RWPE1 (cell line): ENCODE measurements at places on chromosomes 11 and 22.

DNA sequence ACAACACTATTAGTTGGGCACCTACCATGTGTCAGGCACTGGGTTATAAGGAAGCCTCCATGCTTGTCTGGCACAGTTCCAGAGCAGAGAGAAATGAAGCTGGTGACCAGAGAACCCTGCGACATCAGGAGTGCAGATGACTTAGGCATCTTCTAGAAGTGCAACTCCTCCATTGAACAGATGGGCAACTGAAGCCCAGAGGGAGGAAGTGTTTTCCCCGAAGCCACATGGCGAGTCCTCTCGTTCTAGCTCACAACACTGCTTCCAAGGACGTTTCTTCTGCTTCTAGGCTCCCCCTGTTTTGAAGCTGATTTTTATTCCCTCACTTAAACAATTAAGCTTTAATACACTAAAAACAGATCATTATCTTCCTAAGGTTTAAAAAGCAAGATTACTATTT, 109.8 kb upstream of the SYT13 start:
- DNase-seq: no peak

DNA sequence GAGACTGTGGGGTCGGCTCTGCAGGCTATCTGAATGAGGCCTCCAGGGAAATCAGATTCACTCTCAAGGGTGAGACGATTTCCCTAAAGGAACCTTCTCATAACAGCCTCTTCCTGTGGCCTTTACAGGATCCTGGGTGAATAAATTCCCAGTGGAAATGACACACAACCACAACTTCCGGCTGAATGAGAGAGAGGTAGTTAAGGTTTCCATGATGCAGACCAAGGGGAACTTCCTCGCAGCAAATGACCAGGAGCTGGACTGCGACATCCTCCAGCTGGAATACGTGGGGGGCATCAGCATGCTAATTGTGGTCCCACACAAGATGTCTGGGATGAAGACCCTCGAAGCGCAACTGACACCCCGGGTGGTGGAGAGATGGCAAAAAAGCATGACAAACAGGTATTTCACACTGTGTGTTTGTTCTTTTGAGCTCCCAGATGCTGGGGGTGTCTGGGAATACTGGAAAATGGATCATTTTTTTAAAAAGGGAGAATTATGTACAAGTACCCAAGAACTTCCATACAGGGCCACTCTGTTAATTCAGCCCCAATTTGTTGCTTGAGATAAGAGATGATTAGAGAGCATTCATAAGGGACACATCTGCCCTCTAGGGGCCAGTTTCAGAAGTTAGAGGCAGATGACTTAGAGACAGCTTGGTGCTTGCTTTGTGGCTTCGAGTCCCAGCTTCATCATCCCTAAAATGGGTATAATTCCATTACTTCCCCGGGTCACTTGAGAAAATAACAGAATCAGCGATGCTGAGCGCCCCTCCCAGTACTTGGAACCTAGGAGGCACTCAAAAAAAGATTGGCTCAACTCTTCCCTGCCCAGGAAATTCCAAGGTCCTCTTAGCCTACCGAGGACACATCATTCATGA, 10.2 kb downstream of the SERPIND1 start:
- peak; percentile 17 for DNase-seq

DNA sequence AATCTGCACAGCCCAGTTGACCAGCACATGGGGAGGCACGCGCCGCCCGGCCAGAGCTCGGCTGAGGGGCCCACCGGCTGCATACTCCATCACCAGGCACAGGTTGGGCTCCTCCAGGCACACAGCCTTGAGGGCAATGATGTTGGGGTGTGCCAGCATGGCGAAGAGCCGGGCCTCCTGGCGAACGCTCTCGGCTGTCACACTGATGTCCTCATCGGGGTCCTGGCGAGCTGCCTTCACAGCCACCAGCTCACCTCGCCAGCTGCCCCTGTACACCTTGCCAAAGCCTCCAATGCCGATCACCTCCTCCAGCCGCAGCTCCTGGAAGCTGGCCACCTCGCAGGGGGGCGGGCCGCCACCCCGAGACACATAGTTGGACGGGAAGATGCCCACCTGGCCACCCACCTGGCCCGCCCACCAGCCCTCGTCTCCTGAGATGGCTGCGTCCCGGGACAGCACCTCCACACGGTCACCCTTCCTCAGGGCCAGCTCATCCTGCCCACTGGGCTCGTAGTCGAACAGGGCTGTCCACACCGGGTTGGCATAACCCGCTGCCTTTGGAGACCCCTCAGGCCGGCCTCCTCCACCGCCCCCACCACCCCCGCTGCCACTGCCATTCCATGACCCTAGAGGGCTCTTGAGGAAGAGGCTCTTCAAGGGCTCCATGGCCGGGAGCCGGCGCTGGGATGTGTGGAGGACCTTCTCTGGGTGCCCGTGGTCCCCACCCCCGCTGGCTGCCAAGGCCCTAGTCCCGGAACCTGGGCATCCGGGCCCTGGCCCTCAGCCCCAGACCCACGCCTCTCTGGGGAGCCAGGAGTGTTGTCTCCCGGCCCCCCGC, 711 bp downstream of the MAP3K11 start:
- DNase-seq: no peak

DNA sequence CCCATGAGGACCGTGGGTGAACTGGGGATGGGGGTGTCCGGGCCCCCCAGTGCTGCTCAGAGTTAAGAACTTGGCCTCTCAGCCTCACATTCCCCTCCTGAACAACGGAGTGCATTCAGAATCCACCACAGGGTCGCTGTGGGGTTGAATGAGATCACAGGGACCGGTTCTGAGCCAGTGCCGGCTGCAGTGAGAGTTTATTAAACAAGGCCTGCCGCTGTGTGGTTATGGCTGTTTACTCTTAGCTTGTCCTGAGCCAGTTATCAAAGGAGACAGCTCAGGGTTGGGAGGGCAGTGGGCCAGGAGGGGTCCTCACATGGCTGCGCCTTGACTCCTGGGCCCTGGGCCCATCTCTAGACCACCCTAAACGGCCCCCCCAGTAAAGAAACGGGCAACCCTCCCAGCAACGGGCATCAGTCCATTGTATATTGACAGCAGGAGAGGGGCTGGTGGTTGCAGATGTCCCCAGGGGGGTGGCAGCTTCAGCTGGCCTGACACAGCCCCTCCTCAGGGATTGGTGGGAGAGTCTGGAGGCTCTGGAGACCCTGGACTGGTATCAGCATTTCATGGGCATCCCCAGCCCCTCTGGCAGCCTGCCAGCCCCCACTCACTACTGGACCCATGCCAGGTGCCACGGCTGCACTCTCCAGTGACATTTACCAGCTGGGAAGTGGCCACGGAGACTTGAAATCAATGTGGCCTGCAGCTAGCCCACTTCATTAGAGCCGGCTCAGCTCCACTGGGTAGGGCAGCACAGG, 15.1 kb upstream of the CABP7 start:
- DNase-seq: no peak

DNA sequence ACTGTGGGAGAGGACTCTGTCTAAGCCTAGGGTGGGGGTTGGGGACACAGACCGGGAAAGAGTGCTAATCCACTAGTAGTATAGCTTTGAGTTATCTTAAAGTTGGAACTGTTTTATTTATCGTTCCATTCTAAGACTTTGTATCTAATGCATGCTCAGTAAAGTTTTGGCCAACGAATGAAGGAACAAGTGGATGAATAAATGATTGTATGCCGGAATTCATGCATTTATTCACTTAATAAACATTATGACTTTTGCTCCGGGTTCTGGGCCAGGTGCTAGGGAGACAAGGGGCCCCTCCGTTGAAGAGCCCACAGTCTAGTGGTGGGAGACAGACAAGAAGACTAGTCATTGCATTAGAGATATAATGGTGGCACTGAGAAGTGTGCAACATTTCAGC, 645 bp downstream of the RNF121 start:
- DNase-seq: no peak

GRCh38 chr11:125494031-125494360, 2.1 kb downstream of the FEZ1 start:
- DNase-seq: no peak

DNA sequence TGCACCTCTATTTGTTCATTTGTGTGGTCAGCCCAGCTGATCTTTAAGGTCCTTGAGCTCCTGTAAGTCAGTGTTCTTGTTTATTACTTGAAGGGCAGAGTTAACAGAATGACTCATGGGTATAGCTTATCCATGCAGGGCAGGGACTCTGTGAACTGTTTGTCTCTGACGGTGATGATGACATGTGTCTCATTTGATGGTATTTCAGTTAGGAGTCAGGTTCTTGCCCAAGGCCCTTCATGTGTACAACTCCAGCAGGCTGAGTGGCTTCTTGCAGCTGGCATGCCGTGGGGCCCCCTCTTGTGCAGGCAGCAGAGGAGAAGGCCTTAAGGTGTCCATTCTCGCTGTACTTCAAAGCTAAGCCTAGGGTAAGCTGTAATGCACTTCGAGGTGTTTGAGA, 165.1 kb downstream of the DBX1 start:
- DNase-seq: peak; percentile 67

DNA sequence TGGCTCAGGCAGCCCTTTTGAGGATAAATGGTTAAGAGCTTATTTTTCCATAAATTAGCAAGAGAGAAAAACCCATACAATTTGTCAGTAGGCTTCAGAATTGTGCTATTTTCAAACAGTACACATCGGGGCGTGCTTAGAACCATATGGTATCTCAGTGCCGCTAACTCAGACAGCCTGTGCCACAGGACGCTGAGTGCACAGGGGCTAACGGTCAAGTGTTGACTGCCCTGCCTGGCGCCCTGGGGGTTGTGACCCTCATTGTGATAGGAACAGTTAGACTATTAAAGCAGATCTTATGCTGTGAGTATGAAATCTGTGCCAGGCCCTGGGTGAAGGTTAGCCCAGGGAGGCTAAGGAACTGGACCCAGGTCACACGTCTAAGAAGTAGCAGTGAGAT, 1519.7 kb downstream of the BRD1 start:
- no peak for DNase-seq
